ENCODE measurements at places on chromosomes 4 and X.

DNA sequence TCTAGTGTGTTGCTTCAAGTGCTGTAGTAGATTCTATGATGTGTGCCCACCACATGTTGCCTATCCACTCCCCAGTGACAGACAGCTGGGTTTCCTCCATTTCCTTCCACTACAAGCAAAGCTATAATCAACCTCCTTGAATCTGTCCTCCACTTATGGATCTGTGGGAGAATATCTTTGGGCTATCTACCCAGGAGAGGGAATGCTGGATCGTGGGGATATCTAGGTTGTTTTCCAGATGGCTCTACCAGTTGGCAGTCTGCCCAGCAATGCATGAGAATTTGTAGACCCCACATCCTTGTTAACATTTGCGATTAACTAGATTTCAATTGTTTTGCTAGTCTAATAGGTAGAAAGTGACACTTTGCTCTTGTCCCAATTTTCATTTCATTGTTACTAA, 10.3 kb downstream of the NMU start:
- H3K4me1 ChIP-seq: no peaks in the 10 kb centered on the region
- no peak for DNase-seq
- H3K27ac ChIP-seq: no peak overlapping the region
- no peaks in the 10 kb centered on the region for H3K27me3 ChIP-seq
- H3K36me3 ChIP-seq: no peaks in the 10 kb centered on the region
- H3K4me3 ChIP-seq: no peak overlapping the region

- no peaks in the 10 kb centered on the region for H3K4me1 ChIP-seq
- no peak overlapping the region for H3K27ac ChIP-seq
- no peak for DNase-seq
- H3K4me3 ChIP-seq: no peak overlapping the region
- no peaks in the 10 kb centered on the region for H3K27me3 ChIP-seq
- H3K36me3 ChIP-seq: no peaks in the 10 kb centered on the region
Measured at GRCh38 chr4:16217300-16218051, 8.8 kb downstream of the TAPT1 start.

DNA sequence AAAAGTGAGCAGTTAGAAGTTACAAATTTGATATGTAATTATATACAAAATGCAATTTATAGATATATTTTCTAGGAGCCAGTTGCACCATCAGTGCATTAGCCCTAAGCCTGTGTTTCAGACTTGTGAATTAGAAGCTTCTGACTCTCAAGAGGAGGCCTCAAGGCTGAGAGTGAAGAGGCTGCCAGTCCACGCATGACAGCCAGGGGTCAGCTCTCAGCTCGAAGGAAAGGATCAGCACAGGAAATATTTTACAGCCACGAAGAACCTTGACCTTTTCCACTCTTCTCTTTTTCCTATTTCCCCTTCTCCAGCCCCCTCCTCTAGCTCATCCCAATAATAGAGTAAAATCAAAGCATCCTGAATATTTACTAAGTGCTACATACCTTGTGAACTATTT, 642.4 kb downstream of the TRIML1 start:
- H3K27ac ChIP-seq: no peak overlapping the region
- H3K36me3 ChIP-seq: no peaks in the 10 kb centered on the region
- H3K27me3 ChIP-seq: no peaks in the 10 kb centered on the region

DNA sequence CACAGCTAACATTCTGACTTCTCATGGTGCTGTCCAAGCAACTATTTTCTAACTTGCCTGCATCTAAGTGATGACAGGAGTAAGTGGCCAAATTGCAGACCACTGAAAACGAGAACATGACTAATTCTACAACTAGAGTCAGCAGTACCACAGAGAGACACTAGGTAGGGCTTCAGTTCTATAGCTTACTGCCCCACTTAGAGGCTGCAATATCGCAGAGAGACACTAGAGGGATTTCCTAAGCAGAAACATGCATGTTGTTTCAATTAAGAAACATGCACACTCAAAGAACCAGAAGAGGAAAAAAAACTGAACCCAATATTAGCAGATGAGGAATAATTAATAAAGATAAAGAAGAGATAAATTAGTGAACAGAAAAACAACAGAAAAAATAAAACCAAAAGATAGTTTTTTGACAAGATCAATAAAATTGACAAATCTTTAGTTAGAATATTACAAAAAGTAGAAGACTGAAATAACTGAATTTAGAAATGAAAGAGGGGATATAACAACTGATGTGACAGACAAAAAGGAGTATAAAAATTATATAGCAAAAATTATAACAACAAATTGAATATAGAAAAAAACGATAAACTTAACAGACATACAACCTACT, 100.8 kb downstream of the SPIN4 start:
- no peaks in the 10 kb centered on the region for H3K4me1 ChIP-seq
- no peak overlapping the region for H3K4me3 ChIP-seq
- H3K36me3 ChIP-seq: no peaks in the 10 kb centered on the region

- DNase-seq: no peak
- H3K36me3 ChIP-seq: no peaks in the 10 kb centered on the region
- H3K27me3 ChIP-seq: no peaks in the 10 kb centered on the region
- no peaks in the 10 kb centered on the region for H3K4me1 ChIP-seq
- H3K27ac ChIP-seq: no peak overlapping the region
Measured at GRCh38 chr4:13476915-13477314, 7.2 kb downstream of the RAB28 start.
